Fibroblast of skin of right biceps (primary cell): ENCODE measurements at places on chromosomes 3 and 15.

DNA sequence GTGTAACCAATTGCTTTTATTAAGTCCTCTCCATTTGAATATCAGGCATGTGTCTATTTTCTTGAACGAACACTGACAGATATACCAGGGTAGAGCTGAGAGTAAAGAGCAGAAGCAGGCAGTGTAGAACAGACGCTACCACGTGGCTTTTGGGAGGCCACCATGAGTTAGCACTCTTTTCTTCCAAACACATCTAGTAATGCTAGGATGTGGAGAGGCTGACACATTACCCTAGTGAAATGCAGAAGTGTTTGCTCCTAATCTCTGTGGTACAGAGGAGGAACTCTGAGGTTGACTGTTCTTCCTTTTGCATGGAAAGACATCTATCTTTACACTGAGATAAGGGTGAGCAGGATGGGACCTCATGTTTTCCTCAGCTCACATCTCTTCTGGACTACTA is 216.3 kb downstream of the SATB1 start:
- no peak for DNase-seq

DNA sequence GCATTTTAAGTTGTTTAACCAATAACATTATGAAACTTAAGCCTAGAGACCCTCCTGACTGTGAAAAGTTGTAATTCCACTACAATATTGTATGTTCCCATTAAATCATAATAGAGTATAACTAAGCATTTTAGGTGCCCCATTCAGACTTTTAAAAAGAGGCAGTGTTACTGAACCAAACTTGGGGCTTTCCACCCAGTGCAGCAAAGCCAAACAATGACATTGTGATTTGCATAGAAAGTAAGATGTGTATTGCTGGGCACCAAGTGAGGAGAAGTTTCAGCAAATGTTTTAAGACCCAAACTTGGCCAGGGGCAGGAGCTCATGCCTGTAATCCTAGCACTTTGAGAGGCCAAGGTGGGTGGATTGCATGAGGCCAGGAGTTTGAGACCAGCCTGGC is 706.2 kb downstream of the GRM7 start:
- DNase-seq, result no peak

- DNase-seq, result peak; percentile 70
Measured at GRCh38 chr3:21750080-21750696, 822 bp downstream of the ZNF385D start.

DNA sequence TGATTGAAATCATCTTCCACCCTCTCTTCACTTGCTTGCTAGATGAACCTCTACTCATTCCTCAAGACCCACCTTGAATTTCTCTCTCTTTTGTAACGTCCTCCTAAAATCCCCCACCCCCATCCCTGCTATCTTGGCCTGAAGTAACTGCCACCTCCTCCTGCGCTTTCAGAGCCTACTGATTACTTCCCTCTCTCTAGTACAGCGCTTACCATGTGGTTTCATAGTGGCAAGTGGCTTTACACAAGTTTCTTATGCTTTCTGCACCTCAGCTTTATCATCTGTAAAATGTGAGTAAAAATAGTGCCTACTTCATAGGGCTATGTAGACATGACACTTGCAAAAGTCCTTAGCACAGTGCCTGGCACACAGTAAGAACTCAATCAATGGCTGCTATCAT is 28.7 kb upstream of the DAZL start:
- DNase-seq, result no peak

- DNase-seq, result peak; percentile 99
Measured at GRCh38 chr3:185656321-185656840, 70.3 kb downstream of the SENP2 start.

GRCh38 chr3:38566215-38566528 is 70.0 kb downstream of the EXOG start:
- DNase-seq, result no peak

GRCh38 chr15:77018796-77019505 is 24.0 kb downstream of the PSTPIP1 start:
- no peak for DNase-seq

GRCh38 chr3:47613722-47614121 is 35.1 kb upstream of the CSPG5 start:
- DNase-seq, result no peak

DNA sequence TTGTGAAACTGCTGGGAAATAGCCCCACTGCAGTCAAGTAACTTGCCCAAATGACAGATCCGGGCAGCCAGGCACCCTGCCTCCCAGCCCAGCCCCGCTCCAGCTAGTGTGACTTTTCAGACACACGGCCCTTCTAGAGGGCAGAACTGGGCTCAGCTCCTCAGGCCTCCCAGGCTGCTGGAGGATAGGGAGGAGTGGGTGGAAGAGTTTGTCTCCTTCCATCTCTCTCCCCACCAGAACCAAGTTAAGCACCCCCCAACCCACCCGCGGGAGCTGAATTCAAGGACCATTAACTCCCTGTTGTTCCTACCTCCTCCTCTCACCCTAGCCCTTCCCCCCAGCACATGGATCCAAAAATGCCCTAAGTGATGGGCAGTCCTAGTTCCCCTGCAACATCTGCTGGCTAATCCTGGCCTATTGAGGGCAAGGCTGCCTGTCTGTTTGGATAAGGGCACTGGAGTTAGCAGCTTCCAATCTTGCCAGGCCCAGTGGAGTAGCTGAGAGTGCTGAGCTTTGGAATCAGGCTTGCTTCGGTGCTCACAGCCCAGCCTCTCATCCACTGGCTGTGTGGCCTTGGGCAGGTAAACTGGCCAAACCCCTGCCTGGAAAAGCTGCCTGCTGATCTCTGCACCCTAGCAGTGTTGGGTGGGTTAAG is 3.1 kb downstream of the CCDC33 start:
- DNase-seq, result no peak

GRCh38 chr15:88465633-88466224 is 1.5 kb downstream of the MRPL46 start:
- peak; percentile 53 for DNase-seq

GRCh38 chr3:65662095-65662494 is 376.6 kb downstream of the MAGI1 start:
- no peak for DNase-seq

- peak; percentile 43 for DNase-seq
Measured at GRCh38 chr3:98788651-98789050, 25.5 kb downstream of the ST3GAL6 start.

DNA sequence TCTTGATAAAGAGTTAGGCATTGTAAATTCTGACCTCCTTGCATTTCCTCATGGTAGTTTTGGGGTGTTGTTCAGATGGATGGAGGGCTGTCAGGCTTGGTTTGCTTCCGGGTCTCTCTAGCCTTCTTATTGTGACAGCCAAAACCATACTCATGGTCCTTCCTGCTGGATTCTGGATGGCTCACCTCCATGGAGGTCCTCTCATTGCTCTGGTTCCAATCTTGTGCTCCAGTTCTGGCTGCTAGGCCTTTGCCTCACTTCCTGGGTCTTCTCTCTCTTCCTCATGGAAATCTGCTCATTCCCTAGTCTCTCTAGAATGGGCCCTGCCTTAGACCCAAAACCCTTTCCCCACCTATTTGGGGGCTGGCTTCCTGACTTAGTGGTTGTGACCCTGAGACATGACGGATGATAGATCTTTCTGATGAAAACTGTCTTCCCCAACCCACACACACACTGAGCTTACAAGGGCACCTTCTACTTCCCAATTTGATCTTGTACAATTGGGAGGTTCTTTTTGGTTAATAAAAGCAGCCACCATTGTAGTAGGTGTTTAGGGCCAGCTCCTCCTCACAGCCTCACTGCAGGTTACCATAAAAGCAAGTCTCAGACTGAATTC is 66.2 kb upstream of the XCR1 start:
- DNase-seq, result no peak

GRCh38 chr3:38128303-38128655 is 8.6 kb downstream of the ACAA1 start:
- no peak for DNase-seq

DNA sequence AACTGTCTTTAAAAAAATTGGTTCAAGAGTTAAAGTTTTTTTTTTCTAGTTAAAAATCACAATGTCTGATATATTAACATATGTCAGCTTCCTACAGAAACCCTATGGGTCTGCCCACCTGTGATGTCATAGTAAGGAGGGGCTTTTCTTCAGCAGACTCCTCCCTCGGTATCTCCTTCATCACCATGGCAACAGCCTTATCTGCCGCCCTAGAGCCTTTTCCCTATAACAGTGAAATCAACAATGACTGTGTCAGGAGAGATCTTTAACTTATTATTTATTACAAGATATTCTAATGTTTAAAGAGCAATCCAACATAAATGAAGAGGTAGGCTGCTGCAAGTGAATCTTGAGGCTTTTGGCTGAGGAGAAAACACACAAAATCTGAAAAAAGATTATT is 138.7 kb downstream of the PEX5L start:
- peak; percentile 52 for DNase-seq

DNA sequence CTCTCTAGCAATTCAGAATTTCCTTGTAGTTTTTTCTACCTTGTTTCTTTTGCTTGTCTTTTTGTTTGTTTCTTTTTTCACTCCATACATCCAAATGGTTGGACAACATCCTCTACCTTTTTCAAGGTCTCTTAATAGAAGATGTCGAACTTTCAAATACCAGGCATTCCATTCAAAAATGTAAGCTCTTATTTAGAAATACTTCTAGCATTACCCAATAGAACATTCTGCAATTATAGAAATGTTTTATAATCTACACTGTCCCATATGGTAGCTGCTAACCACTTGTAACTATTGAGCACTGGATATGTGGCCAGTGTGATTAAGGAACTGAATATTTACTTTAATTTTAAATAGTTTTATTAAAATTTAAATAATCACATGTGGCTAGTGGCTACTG is 196.2 kb upstream of the MRPL3 start:
- DNase-seq, result peak; percentile 79
